Epithelial cell of esophagus (primary cell): ENCODE measurements at places on chromosomes 2 and 18.
A peak's percentile ranks its signal among the peaks of the same experiment; 100 is the strongest.

- DNase-seq: no peak
These were observed 528 bp downstream of the ATG9A start for GRCh38 chr2:219228911-219229304.

DNA sequence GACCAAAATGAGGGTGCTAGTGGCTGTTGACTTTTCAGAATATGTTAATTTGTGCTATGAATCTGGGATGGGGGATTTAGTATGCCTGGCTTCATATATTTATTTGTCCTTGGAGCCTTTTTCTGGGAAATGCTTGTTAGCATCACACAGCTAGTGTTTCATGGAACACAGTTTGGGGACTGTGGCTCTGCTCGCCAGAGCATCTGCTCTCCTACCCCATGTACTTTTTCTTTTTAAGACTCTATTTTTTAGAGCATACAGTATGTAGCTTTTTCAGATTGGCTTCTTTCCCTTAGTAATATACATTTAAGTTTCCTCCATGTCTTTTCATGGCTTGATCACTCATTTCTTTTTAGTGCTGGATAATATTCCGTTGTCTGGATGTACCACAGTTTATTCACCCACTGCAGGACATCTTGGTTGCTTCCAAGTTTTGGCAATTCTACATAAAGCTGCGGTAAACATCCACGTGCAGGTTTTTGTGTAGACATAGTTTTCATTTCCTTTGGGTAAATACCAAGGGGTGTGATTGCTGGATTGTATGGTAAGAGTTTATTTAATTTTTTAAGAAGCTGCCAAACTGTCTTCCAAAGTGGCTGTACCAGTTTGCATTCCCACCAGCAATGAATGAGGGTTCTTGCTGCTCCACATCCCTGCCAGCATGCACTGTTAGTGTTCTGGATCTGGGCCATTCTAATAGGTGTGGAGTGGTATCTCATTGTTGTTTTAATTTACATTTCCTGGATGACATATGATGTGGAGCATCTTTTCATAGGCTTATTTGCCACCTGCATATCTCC, 44.1 kb downstream of the EFR3B start:
- DNase-seq: no peak

GRCh38 chr18:452816-453215, 47.7 kb downstream of the COLEC12 start:
- DNase-seq: no peak

DNA sequence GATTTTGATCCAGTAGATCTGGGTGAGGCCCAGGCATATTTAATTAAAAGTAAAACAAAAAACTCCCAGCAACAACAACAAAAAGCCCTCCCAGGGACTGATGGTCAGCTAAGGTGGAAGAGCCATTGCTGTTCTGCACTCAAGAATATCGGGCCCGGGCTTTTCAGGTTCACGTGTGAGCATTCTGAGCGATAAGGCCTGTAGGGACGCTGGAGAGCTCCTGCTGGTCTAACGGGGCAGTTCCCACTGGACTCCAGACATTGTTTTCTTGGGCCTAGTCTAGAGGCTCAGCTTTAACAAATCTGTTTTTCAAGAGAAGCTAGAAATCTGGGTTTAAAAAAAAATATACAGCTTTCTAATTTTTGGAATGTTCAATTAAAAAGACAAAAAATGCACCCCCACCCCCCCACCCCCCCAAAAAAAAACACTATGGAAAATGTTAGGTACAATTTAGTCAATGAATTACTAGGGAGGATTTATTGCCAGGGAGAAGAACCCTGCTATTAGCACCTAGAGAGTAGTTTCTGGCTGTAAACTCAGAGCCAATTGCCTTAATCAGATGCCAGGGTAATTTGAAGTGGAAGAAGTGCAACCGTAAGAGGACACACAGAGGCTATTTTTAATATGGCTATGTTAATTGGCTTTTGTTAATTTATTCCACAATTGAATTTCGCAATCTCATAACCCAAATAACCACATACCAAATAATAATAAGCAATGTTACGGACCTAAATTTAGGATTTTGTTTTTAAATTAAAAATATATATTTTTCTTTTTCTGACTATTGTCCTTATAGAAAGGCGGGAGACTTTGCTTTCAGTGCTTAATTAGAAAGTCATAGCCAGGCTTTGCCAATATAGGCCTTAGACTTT, 78.9 kb downstream of the MAP4K4 start:
- no peak for DNase-seq

- DNase-seq: peak; percentile 54
These were observed 233.2 kb upstream of the TCF4 start for GRCh38 chr18:55821219-55821618.

GRCh38 chr2:113173542-113174375, at the start of gene PSD4:
Gene PSD4 (plus strand): TSS chr2:113173971. CDS start chr2:113182457, 8,486 bp downstream.
- no peak for DNase-seq

GRCh38 chr2:65939687-65940086, 495.2 kb upstream of the MEIS1 start:
- peak; percentile 37 for DNase-seq

DNA sequence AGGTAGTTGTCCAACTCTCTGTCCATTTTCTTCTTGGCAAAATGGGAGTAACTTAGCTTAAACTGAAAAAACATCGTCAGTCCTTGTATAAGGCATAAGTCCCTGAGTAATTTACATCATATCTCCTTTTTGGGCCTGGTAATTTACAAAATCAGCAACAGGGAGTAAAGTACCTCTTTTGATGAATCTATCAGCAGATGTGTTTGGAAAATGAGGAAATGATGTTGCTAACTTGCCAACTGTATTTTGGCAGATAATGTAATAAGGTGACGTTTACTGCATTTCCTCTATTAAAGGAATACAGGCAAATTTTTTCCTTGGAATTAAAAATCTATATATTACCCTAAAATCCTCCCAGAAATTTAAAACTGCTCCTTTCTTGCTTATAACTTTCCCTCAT, 29.2 kb downstream of the ANKRD44 start:
- no peak for DNase-seq

DNA sequence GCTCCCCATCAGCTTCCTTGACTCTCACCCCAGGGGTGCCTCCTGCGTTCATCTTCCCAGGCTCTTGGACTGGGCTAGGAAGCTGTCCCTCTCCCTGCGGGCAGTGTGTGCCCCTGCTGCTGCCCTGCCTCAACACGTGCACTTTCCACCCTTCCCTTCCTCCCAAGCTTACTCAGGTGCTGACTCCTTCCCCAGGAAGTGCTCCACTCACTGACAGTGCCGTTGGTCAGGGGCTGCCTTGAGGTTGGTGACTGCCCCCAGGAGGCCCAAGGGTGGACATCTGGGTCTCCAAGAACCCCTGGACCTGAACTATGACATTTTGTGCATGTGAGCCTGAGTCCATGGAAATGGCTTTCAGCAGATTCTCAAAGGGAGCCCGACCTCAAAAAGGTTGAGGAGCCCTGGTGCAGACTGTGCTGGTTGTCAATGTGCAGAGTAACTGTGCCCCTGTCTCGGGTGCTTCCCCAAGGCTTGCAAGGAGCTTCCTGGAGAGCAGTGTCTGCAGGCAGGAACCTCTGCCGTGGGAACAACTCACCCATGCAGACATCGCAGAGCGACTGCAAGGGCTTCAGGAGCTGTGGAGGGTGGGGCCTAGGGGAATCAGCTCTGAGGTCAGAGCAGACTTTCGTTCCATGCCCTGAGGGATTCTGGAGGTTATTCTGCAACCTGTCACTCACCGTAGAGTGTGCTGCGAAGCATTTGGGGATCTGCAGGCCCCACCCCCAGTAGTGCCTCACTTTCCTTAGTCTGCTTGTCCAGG, 116.5 kb upstream of the MCFD2 start:
- peak; percentile 58 for DNase-seq

GRCh38 chr2:239882331-239882732, 142.8 kb downstream of the NDUFA10 start:
- DNase-seq: peak; percentile 36

GRCh38 chr2:75135776-75136400, 63.4 kb downstream of the TACR1 start:
- no peak for DNase-seq

GRCh38 chr2:199484927-199485326, 27.2 kb upstream of the SATB2 start:
- DNase-seq: peak; percentile 7

DNA sequence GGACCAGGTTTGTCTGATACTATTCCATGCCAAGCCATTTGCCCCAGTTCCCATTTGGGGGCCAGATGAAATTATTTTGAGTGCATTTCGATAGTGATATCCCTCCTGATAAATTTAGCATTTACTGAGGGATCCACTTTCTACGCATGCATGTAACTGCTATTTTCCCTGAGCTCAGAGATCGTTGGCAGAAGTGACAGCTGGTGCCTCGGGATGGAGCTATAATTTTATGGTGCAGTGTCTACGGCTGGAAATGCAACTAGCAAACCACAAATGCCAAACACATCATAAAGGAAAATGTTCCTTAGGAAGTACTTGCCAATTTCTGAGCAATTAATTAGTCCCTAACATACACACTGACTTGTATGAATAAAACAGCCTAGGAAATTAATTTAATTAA, 254.8 kb downstream of the SLC8A1 start:
- DNase-seq: no peak

DNA sequence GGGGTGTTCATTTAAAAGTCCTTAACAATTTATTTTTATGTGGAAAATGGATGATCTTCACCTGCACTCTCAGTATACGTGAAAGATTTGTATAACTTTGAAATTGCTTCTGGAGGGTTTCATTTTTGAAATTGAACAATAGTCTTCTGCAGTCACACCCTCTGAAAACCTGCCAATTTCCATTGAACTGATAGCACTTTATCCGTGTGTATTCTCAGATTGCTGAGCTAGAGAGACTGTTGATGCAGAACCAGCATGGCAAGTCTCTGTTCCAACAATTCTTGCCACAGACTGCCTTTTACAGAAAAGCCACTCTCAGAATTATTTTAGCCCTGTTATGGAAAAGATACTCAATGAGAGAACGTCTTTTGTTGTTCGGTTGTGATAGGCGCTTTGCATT, 6.6 kb upstream of the GULP1 start:
- DNase-seq: peak; percentile 6

- no peak for DNase-seq
These were observed 353.8 kb upstream of the SALL3 start for GRCh38 chr18:78625847-78626246.

DNA sequence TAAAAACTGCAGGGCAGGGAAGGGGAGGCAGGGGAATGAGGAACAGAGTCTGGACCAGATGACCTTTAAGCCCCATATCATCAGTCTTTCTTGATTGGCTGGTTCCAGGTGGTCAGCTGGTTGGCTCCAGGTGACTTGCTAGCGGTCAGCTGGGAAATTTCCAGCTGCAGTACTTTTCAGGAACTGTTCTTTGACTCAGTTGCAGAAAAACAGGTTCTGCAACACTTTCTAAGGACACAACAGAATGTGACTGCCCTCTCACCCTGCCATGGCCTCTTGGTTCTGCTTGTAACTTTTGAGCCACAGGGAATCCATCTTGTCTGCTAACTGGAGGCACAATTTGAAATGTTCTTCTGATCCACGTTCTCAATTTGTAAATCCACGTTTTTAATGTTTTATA, 278.3 kb upstream of the LRATD1 start:
- peak; percentile 8 for DNase-seq

DNA sequence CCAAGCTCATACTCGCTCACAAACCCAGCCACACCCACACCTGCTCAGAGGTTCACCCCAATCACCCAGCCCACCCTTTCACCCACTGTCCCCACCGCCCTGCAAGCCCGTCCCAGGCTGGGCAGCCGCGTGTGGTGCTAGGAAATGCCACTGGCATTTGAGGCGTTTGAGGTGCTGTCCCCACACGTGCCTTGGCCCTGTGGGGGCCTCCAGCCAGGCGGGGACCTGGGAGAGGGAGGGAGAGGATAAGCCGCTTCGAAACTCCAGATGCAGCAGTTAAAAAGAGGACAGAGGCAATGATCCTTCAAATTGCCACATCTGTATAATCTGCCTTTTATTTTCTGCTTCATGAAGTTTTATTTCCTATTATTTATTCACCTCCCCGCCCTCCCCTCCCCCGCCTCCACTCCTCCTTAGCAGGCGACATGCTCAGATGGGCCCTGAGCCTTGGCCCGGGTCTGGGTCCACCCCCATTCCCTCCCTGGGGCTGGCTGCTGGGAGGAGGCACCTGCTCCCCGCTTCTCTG, 35.9 kb downstream of the PSD4 start:
- DNase-seq: no peak

DNA sequence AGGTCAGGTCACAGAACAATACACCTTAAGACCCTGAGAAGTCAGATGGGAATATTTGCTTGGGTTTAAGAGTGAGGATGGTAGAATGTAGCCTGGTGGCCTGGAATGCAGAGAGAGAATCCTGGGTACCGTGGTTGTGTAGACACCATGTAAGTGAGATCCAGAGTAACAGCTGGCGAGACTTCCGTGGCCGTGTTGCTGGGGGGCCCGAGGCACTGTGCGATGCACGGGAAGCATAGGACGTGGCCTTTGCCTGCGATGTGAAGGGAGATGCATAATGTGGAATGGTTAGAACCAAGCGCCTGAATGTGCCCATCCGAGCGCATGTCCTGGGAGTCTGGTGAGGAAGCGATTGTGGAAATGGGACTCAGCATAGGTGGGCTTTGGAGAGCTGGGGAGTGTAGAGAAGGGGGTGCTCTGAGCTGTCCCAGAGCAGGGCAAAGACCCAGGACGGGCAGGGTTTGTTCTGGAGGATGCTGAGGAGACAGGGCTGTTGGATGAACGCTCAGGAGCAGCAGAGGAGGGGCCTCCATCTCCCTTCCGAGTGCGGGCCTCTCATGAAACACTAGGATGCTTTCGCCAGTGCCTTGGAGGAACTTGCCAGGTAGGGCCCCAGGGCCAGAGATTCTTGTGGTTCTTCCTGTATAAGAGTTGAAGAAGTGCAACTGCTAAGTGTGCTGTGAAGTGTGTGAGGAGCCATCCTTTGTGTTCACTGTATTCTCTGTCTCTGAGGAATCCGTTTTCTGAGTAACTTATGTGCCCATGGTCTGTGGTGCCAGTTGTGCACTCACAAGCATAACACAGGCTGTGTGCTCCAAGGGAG, 7.1 kb downstream of the RNF144A start:
- DNase-seq: no peak

DNA sequence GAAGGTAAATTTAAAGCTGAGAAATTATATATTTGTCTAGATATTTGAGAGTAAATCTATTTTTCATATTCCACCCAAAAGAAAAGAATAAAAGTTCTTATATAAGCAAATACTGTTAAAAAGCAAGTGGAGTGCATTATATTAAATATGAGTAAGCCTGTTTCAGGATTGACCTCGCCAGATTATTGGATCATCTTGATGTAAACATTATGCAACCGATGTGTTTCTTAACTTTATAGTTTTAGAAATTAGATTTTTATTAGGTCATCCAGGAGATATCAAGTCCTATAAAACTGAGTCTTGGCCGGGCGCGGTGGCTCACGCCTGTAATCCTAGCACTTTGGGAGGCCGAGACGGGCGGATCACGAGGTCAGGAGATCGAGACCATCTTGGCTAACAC, 100.3 kb upstream of the MSTN start:
- DNase-seq: no peak

GRCh38 chr2:46970334-46971288, 55.0 kb upstream of the MCFD2 start:
- DNase-seq: peak; percentile 86

DNA sequence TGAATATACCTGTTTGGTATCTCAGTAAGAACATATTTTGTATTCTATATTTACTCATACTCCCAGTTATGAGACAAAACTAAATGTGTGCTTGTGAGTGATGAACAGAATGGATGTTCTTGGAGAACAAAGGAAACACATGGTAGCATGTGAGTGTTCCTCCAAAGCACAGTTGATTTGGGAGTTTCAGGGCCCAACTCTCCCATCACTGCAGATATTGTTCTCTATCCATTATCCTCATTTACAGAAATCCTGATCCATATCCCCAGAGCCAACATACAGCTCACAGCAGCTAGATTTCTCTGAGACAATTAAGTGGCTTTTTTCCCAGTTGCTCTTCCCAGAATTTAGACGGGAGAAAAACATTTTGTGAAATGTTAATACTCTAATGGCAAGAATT, 75.6 kb upstream of the MAPRE2 start:
- no peak for DNase-seq

GRCh38 chr2:82675186-82675585, 1783.9 kb downstream of the SUCLG1 start:
- DNase-seq: peak; percentile 45
